Astrocyte of the spinal cord (primary cell): ENCODE measurements at places on chromosomes 6 and 20.

- DNase-seq = no peak
Measured at GRCh38 chr20:3224681-3225421, 14.1 kb downstream of the SLC4A11 start.

GRCh38 chr6:111759836-111760785, 113.1 kb downstream of the FYN start:
- DNase-seq = peak; percentile 84

DNA sequence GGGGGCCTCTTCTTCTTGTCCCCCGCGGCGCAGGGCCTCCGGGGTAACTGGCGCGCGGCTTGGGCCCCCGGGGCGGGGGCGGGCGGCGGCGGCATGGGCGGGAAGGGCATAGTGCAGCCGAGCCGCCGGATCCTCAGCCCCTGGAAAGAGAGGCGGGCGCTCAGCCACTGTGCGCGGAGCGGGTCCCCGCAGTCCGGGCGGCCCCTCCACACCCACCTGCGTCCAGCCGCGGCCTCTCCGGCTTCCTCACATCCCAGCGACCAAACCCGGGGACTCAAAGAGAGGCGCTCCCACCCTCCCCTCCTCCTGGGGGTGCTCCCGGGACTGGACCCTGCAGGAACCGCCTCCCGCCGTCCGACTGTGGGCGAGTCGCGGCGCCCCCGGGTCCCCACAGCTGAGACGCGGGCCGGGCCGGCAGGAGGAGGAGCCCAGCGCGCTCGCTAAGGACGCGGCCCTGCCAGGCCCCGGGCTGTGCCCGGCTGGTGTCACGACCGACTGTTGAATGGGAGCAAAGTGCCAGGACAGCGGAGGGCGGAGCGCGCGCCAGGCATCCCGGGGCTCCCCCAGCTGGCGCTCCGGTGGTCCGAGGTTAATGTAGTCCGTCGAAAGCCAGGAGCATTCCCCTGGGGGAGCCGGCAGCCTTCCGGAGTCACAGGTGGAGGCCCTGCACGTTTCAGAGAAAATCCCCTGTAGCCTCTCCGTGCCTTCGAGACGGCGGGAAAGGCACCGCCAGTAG, at the start of gene PRR18:
PRR18 (minus strand) TSS at position 360 of the 736 bp plus-strand sequence; CDS start at position 110, 250 bp downstream.
- DNase-seq = no peak

GRCh38 chr6:38133932-38134703, 314.6 kb downstream of the ZFAND3 start:
- DNase-seq = no peak
